Activated T-helper 1 cell treated with anti-CD3 and anti-CD28 coated beads, Interleukin-2, amount 50 U/mL, for 16 hours (primary cell): ENCODE measurements at places on chromosomes 16 and 17.

- peak; percentile 32 for DNase-seq
These were observed 12.3 kb downstream of the CES4A start for GRCh38 chr16:67000384-67001351.

DNA sequence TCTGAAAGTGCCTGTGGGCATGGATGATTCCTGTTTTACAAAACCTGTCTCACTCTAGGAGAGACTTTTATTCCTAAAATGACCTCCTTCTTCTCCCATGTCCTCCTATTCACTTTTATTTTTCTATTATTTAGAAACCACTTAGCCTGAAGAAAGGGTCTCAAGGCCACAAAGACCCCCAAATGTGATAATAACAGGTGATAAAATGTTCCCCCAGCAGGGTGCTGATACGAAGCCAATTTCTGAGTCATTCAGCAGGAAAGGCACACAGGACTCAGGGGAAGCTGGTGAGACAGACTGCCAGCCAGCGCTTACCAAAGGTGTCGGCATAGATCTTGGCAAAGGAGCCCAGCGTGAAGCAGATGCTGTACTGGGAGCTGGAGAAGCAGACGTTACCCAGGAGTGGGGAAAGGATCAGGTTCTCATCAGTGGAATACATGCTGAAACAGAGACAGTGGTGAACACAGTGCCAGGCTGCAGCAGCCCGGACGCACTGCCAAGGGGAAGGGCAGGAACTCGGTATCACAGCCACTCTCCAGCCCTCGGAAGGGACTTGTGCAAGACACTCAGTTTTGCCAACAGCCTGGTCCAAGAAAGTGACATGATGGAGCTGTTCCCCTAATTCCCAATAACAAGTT, 24.6 kb downstream of the HIGD1B start:
- DNase-seq = no peak

DNA sequence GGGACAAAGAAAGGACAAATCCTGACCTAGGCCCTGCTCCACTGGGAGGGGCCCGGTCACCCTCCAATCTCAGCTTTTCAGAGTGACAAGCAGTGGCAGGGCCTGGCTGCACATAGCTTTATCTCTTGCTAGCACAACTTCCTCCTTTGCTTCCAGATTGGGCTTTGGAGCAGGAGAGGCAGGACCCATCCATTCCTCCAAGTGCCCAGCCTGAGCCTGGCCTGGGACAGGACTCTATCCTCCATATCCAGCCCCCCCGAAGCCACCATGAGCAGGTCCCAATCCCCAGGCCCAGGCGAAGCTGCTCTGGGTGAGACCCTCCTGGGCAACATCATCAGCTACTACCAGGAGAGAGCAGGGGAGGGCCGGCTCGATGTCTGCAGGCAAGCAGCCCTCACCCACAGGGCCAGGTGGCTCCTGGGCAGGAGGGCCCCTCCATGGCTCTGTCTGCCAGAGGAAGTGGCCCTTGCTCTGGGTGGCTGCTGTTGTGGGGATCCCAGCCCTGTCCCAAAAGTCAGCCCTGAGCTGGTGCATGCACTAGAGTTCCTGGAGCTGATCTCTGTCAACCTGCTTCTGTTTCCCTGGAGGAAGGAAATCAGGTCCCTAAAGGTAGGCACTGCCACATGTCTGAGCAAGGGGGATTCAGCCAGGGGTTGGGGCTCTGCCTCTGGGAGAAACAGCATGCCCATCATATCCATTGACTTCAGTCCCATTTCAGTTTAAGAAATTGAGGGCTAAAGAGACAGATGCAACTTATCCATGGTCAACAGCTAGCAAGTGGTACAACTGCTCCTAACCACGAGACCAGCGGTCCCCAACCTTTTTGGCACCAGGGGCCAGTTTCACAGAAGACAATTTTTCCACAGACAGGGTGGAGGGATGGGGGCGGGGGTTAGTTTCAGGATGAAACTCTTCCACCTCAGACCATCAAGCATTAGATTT, 58.9 kb downstream of the TK2 start:
- DNase-seq = no peak

DNA sequence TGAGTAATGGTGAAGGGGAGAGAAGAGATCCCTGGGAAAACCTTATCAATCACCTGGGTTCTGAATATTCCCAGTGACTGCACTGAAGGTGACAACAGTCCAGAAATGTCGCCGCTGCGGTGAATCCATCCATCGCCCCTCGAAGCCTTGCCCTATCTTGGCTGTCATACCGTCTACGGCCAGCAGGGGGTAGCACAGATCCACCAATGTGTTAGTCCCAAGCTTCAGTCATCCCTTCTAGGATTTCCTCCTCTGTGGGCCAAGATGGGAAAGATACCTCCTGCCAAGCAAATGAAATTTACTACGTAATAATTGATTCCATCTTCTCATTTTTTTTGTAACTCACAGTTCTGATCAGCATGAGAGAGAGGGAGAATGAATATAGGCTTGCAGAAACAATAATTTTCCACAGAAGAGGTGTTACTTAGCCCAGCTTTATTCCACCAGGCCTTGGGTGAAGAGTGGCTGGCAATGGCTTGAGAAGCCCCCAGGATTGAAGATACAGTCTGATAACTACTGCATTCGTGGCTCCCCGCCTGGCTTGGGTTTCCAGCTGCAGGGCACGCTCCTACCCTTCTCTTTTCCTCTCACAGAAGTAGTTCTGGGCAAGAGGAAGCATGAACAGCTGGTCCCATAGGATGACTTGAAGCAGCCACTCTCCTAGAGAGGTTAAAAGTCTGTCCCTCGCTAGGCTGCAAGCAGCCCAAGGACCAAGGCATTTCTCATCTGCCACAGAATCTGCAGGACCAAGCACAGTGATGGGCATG, 2.6 kb upstream of the FMNL1 start:
- peak; percentile 91 for DNase-seq

DNA sequence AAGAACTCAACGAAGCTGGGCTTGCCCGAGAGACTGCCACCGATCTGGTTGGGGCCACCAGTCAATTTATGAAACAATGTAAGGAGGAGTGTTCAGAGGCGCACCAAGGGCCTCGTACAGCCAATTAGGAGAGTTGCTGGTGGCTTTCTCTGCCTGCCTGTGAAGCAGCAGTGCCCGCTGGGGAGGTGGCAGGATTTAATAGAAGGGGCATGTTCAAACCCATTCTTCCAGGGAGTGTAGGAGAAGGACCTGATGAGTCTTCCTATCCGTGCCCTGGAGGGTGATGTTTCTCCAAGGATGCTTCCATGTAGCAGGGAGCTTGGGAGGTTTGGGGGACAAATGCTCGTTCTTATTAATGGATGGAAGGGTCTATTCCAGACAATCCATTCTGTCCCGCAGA, 178.4 kb downstream of the CCDC182 start:
- DNase-seq = no peak

DNA sequence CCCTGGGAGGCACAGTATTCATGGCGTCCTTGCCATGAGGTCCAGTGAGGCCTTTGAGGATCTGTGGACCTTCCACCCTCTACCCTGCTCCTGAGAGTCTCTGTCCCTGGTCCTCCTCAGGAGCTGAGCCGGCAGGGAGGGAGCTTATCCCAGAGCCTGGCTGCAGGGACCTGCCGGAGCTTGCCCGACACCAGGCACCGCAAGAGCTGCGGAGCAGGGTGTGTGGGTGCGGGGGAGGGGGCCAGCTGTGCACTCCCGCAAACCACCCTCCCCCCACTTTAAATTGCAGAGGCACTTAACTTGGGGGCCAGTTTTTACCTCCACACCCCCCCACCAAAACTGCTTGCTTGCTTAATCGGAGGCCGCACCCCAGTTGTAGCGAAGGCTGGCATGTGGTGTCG, 609 bp upstream of the ZNF750 start:
- no peak for DNase-seq

- DNase-seq = no peak
These were observed 821 bp downstream of the C16orf86 start for GRCh38 chr16:67667453-67667816.

DNA sequence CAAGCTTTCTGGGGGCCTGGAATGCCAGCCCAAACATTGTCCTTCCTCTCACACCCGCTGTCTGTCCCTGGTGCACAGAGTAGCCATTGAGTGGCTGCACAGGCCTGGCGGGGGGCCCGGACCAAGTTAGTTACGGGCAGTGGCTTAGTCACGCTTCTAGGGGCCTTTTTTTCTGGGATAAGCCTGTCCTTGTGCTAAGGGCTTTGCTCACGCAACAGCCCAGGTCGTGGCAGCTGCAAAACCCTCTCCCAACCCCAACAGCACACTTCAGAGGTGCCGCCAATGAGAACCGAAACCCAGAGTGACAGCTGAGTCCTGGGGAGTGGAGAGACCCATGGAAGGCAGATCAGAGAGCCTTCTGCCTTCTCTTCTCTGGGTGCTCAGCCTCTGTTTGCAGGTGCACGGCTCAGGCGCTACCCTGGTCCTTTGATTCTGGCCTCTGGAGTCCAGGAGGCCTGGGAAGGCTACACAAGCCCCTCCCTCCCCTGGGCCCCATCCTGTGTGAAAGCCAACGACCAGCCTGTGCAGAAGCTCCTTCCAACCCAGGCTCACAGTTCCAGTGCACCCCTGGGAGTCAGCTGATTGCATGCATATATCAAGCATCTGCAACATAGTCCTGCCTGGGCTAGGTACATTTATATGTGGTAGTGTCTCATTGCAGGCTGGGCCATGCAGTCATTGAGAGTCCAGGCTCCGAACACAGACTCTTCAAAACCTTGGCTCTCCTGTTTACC, 9.1 kb downstream of the WSCD1 start:
- DNase-seq = no peak

- DNase-seq = no peak
These were observed 4.3 kb downstream of the TMC6 start for GRCh38 chr17:78124081-78124835.

- DNase-seq = no peak
These were observed 28.9 kb downstream of the FAM20A start for GRCh38 chr17:68572138-68572842.

- DNase-seq = no peak
These were observed 41.0 kb downstream of the RAI1 start for GRCh38 chr17:17722081-17722905.

- DNase-seq = no peak
These were observed 468.7 kb upstream of the C16orf82 start for GRCh38 chr16:26598061-26598460.

DNA sequence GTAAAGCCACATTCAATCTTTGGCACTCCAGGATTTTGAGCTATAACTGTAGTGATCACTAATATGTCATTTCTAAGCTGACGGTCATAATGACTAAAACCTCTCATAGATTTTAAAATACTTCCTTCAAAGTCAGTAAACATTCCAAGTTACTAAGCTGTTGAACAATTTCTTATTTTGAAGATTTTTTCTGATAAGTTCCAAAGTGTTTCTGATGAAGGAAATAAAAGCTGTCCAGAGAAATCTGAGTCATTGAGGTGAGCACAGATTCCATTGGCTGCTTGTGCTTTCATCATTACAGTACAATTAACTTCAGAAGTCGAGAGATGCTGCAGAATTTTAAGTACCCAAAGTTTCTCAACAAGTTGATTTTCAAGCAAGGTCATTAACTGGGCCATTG, 23.9 kb downstream of the NLRC5 start:
- no peak for DNase-seq

DNA sequence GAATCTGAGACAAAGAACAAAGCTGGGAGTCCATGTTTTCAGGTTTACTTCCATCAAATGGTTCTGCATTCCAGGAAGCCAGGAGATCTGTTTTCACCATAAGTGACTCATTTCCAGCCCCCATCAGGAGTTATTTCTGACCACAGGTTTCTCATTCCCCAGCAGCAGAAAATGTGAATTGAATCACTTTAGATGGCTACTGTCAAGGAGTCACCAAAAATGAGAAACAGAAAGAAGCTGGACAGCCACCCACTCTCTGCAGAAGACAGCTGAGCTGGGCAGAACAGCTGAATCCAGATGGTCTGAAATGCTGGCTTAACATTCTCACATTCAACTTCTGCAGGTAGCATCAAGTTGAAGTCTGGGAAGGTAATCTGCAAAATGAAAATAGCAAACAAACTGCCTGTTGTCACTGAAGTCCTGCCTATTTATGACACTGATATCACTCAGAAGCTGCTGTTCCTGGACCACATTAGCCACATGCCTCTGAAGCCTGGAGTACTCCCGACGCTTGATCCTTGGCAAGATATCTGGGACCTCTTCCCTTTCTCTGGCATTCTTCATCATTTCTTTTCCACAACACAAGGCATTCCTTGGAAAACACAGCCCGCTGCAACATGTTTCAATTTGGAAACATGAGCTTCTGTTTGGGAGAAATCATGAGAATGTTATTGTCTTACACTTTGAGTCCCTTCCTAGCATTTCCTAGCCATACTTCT, 15.3 kb downstream of the CCL11 start:
- no peak for DNase-seq

DNA sequence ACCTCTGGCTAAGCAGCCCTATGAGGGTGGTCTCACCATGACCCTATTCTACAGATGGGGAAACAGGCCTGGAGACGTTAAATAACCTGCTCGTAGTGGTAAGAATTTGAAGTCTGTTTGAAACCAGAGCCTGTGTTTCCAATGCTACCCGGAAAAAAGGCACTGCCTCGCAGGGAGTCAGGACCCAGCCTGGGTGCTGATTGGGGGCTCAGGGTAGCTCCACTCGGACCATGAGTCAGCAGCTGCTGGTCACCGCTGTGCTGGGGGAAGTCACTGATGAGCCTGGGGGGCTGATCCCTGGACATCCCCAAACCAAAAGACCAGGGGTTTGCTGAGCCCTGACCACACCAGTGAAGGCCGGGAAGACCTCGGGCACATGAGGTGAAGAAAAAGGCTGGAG, 9.4 kb upstream of the PLD6 start:
- DNase-seq = no peak

DNA sequence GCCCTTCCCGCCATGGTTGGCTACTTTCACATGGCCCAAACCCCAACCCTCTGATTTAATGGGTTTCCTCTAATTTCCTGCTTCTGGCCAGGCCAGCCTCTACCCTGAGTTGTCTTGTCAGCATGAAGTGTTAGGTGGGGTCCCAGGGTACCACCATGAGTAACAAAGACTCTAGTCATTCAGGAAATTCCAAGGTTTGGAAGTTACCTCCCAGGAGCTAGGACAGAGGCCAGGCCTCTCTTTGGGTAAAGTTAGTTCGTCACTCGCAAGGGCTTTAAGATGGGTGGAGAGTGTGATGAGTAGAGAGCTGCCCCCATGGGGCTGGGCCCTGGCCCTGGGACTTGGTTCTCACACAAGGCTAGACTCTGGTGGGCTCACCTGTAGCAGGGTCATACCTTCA, 54.6 kb downstream of the PLD6 start:
- DNase-seq = no peak

DNA sequence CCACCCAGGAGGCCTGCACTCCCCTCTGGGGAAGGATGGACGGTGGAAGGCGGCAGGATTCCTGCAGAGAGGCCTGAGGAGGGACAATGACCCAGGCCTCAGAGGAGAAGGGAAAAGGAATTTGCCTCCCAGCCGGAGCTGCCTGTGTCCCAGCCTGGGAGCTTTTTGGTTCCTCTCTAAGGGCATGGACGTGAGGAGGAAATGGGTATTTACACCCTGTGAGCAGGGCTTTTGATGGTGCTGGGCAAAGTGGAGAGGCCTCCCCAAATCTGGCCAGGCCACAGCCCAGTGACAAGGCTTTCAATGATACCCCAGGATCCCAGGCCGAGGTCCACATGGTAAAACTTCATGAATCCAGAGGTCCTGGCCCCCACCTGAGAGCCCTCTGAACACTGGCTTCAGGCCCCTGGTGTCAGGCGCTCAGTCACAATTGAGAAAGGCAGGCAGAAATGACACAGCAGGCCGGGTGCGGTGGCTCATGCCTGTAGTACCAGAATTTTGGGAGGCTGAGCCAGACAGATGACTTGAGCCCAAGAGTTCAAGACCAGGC, 56.0 kb upstream of the DOC2B start:
- DNase-seq = no peak

- no peak for DNase-seq
These were observed 14.7 kb downstream of the IFT140 start for GRCh38 chr16:1597154-1597553.
